ENCODE measurements at places on chromosomes 2 and 18. TPM values are rescaled to one million over a fixed set of nuclear protein-coding genes. Genes with fewer than 3 reads are reported as not detected.

The NPPC gene
- not detected for polyA plus RNA-seq

The CHRND gene
- polyA plus RNA-seq, result not detected

The REG3A gene
- not detected for polyA plus RNA-seq

The EGR4 gene
- not detected for polyA plus RNA-seq

The TLX2 gene
- not detected for polyA plus RNA-seq

The OXER1 gene
- polyA plus RNA-seq, result not detected

The PMS1 gene
- polyA plus RNA-seq, result 5.4 TPM

DNA sequence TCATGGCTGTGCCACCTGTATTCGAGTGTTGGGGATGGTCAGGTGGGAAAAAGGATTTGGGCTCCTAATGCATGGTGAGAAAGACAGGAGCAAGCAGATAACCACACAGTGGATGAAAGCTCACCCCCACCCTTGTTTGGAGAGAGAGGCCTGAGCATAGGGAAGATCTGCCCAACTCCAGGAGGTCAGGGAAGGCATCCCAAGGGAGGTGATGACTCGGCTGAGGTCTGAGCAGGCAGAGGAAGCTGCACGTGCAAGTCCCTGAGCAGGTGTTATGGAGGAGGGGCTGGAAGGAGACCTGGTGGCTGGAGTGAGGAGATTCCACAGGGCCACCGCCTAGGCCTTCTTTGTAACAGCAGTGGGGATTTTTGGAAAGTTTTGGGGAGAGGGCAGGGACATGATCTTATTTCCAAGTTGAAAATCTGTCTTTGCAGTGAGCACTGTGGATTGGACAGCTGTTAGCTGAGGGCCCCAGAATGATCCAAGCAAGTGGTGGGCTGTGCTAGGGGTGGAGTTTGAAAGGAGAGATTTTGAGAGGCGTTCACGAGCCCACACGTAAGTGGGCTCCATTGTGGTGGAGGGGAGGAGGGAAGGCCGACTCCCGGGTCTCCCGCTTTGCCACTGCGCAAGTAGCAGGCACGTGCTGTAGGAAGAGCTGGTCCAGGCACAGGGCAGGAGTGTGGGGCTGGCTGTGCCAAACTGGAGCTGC, 228.5 kb downstream of the GLI2 start:
- no peak for DNase-seq

DNA sequence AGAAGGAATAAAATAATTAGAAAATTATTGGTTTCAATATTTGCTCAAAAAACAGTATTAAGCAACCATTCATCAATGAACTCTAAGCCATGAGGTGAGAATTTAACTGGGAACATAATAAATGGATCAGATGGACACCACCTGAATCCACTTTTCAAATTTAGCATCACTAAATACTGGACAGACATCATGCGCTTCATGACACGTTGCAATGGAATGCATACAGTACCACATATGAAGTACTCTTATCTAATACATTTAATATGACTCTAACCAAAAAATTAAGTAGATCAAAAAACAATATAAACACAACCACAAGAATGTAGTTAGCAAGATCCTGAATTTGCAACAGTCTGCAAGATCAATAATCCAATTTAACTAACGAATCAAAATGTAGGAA, 76.6 kb downstream of the COBLL1 start:
- DNase-seq, result no peak

- no peak for DNase-seq
These were observed 83.4 kb downstream of the ZFP36L2 start for GRCh38 chr2:43142921-43143438.

DNA sequence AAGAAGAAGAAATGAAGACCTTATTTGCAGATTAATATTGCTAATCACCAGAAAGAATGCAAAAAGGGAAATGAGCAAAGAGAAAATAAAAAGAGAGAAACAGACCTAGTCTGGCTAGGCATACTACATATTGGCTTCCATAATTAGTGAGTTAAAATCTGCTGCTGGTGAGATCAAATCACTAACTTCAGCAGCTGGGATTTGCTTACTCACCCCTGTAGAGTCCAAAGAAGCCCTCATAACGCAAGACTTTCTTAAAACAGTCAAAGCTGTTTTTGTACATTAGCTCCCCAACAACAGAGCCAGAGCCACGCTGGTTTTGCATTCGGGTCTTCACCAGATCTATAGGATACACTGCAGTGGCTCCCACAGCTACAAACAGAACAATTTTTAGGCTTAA, 80.9 kb downstream of the SLC25A12 start:
- DNase-seq, result no peak

- DNase-seq, result no peak
These were observed 80.9 kb downstream of the SP100 start for GRCh38 chr2:230496891-230497290.

DNA sequence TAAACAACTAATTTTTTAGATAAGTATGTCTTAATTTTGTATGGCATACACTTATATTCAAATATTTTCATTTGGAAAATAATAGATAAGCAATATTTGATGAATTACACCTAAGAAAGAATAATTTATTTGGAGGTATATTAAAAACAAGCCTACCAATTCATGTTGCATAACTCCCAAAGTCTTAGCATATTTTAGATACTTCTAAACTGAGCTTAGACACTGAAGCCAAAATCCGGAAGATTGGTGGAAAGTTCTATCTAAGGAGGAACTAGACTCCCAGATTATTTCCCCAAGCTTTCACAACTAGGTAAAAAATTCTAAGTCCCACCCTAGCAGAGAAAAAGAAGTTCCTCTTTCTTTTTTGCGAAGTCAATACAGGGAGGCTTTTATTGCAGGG, 221.0 kb upstream of the MMADHC start:
- DNase-seq, result no peak

DNA sequence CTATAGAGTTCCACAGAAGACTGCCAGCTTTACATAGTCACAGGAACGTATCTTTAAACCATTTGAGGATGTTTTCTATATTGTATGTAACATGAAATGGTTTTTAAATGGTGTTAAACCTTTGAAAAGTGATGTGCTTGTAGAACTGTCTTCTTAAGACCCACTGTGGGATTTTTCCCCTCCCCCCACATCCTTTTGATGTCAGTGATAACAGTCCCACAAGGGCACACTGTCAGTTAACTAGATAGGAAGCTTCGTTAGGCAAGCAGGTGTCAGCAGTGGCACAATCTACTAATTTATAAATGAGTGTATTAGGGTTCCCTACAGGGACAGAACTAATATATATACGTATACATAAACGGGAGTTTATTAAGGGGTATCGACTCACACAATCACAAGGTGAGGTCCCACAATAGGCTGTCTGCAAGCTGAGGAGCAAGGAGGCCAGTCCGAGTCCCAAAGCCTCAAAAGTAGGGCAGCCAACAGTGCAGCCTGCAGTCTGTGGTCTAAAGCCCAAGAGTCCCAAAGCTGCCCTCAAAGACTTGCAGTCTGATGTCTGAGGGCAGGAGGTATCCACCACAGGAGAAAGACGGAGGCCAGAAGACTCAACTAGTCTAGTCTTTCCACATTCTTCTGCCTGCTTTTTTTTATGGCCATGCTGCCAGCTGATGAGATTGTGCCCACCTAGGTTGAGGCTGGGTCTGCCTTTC, 23.8 kb upstream of the HNRNPLL start:
- no peak for DNase-seq

DNA sequence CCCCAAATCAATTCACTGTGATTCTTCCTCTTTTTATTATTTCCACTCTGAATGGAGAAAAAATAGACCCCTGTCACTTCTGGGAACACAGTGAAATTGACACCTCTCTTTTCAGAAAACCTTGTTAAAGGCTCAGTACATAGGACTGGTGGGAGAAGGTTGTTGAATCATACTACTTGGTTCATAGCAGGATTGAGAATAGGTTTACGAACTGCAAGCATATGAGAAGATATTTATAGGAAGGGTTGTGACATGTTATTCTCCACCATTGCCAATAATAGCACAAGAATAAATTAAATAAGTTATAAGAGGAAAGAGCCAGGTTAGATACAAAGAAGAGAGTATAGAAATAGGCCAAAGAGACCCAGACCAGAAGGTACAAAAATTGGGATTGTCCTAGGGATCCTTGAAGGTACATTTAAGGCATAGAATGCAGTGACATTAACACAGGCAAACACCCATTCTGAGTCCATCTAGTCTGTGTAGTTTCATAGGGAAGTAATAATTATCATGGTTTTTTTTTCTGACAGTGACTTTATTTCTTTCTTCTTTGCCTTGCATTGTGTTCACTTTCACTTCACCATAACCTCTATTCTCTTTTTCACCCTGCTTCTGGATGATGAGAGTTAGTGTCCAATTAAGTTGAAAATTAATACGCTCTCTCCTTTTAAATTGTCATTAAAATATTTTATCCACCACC, 21.8 kb upstream of the SERPINE2 start:
- DNase-seq, result no peak

DNA sequence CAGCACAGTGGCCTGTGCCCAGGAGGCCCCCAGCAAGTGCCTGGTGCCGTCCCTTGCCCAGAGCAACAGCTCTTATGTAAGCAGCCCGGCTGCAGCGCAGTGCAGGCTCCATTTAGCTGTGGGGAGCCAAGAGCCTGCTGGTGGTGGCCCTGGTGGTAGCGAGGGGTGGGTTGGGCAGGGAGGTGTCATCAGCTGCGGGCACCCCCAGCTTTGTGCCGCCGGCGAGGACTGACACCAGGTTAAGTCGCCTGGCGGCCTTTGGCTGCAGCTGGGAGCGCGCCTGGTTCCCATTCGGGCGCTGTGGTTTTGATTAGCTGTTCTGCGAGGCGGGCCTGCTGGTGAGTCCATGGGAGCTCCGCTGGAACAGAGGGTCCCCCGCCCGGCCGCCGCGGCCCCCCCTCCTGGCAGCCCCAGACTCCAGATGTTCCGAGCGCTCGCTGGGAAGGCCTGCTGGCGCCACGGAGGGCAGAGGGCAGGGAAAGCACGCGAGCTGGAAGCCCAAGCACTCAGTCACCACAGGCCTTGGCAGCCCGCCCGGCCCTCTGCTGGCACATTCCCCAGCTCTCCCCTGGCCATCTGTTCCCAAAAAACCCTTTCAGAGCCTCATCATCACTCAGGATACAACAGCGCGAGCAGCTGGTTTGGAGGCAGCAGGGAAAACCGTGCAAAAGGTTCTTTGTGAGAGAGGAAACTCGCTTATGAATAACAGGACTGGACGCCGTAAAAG, 18.4 kb downstream of the ATOH8 start:
- peak; percentile 99 for DNase-seq

DNA sequence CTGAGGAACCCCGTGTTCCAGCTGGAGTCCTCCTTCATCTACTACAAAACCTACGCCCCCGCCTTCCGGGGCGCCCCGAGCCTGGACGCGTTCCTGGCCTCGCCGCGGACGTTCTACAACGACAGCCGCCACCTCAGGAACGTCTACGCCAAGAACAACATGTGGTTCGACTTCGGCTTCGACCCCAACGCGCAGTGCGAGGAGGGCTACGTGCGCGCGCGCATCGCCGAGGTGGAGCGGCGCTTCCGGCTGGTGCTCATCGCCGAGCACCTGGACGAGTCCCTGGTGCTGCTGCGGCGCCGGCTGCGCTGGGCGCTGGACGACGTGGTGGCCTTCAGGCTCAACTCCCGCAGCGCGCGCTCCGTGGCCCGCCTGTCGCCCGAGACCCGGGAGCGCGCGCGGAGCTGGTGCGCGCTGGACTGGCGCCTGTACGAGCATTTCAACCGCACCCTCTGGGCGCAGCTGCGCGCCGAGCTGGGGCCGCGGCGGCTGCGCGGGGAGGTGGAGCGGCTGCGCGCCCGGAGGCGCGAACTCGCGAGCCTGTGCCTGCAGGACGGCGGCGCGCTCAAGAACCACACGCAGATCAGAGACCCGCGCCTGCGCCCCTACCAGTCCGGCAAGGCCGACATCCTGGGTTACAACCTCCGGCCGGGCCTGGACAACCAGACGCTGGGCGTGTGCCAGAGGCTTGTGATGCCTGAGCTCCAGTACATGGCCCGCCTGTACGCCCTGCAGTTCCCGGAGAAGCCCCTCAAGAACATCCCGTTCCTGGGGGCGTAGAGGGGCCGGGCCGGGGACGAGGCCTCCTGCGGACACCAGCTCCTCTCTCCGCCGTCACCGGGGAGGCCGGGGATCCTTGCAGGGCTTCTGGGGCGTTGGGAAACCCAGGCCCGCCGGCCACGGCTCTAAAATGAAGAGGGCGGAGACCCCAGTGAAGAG, 5.3 kb upstream of the NEU4 start:
- peak; percentile 1 for DNase-seq

GRCh38 chr2:66839551-66840320, 404.8 kb downstream of the MEIS1 start:
- DNase-seq, result peak; percentile 98

DNA sequence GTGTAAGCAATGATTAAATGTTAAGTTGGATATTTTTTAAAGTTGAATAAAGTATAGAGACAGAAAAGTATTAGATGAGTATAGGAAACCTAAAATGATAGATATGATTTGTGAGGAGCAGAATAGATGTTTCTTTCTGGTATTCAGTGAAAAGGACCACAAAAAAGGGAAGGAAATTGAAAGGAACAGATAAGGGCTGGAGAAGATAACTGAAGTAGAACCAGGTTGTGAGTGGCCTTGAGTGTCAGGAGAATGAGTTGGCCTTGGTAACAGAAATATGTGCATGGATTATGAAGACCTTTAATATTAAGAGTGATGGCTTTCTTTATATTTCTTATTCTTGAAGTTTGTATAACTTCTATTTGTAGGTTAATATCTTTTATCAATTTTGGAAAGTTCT, 543.5 kb downstream of the METTL4 start:
- no peak for DNase-seq

DNA sequence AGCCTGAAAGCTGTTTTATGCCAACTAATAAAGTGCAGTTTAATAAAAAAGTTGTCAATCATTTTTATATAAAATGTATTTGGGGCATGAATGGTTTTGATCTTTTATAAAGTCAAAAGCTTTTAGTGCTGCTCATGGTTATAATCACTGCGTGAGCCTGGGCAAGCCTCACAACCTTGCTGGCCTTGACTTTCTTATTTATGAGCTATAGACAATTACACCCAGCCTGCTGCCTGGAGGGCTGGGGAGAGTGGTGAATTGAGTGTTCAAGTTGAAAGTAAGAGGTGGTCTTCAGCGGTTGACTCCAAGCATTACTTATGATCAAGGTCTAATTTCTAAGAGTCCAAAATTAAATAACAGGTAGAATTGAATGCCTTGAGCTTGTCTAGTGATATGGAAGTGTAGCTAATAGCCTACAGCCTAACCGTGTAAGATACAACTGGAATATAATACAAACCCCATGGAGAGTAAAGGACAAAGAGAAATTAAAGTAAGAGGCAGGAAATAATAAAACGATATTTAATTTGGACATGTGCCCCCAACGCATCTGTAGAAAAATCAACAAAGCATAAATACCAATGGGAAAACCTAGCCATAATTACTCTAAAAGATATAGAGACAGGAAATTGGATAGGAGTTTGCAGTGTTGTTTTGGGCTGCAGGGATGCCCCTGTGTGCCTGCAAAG, 106.0 kb upstream of the CYP1B1 start:
- DNase-seq, result no peak

GRCh38 chr2:48131539-48132270, 225.4 kb upstream of the FBXO11 start:
- peak; percentile 83 for DNase-seq

GRCh38 chr2:17857021-17857420, 21.4 kb upstream of the KCNS3 start:
- no peak for DNase-seq
